ENCODE measurements at places on chromosomes 4 and X.

GRCh38 chr4:185559915-185560281 is 24.6 kb upstream of the PDLIM3 start:
- DNase-seq: peak; percentile 10

GRCh38 chrX:69060631-69061408 is 104.4 kb downstream of the PJA1 start:
- no peak for DNase-seq

- DNase-seq: no peak
Observed at GRCh38 chrX:73863852-73864251, 300.9 kb downstream of the CHIC1 start.

DNA sequence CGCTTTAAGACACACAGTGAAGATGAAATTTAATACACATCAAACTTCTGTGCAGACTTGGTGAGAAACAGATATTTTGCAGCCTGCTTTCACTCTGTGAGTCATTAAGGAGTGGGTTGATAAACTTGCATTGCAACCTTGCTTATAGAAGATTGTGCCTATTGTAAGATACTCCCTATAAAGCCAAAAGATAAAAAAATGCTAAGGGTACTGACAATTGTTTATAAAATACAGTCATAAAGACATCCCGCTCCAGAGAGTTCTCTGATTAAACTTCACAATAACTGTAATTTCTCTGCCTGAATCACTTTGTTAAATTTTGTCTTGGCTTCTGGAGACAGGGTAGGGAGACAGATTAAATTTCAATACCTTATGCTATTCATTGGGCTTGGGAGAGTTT is 49.1 kb downstream of the GALNT7 start:
- DNase-seq: peak; percentile 26

DNA sequence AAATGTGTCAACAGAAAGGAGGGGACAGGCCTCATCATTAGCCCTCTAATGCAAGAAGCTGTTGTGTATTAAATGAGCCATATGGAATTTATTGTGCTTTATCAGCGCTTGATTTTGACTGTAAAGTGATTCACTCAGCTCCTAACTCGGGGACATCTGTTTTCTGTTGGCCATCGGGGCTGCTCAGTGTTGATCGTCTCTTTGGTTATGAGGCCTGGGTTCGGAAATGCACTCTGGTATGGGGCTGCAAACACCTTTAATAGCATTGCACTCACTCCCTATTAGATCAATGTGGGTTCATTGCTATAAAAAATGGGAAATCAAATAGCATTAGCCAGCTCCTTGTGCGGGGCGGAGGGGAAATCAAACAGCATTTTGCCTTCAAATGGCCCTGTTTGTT is 6.4 kb downstream of the ARX start:
- no peak for DNase-seq

GRCh38 chrX:7117587-7117986 is 29.9 kb upstream of the STS start:
- no peak for DNase-seq

DNA sequence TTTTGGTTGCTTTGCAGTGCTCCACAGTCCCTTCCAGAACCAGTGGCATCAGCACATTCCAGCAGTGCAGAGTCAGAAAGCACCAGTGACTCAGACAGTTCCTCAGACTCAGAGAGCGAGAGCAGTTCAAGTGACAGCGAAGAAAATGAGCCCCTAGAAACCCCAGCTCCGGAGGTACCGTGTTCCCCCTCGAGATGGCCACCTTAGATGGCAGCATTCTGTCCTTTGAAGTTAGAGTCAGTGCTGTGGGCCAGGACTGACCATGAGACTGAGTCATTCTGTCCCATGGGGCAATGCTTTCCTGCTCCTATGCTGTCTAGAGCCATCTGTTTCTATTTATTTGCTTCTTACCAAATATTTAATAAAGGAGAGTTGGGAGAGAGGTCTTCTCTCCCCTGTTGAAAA is 112.3 kb downstream of the KLHL8 start:
- DNase-seq: peak; percentile 83

DNA sequence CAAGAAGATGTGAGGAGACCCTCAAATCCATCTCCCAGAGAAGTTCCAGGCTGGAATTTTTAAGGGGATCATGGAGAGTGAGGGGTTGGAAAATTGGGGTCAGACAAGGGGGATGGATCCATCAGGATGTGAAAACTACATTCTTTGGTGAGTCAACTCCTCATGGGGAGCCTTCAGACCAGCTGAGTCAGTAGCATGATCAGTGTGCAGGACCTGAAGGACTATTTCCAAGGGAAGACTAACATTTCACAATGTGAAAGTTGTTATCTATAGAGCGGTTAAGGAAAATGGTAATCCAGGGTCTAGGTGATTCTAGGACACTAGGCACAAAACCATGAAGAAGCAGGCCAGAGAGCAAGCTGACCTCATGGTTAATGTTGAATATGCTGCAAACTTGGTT is 38.6 kb upstream of the CEP135 start:
- peak; percentile 6 for DNase-seq

- DNase-seq: no peak
Observed at GRCh38 chrX:153938226-153938786, 3.5 kb upstream of the NAA10 start.

DNA sequence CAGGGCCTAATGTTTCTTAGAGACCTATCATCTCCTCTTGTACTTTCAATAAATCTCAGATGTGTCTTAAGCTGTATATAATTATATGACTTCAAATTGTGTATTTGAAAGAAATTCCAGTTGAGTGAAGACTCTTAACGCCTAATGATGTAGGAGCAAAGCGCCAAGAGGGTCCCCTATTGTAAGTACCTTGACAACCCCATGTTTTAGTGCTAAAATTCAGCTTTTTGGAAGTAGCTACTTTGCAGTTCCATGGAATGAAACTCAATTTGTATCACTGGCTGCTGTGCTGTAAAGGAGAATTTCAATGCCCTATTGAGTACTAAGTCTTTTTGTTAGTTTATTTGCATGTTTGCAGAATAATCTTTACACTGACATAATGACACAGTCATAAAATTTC is 1826.6 kb upstream of the AGA start:
- DNase-seq: no peak

- DNase-seq: no peak
Observed at GRCh38 chr4:61440321-61440720, 240.2 kb downstream of the ADGRL3 start.

- DNase-seq: peak; percentile 44
Observed at GRCh38 chrX:150547375-150548115, 20.9 kb upstream of the MTM1 start.

GRCh38 chr4:125992891-125993290 is 678.1 kb downstream of the FAT4 start:
- DNase-seq: no peak

- DNase-seq: no peak
Observed at GRCh38 chr4:124018383-124019317, 622.1 kb downstream of the SPRY1 start.

GRCh38 chr4:38153387-38153760 is 193.2 kb downstream of the PTTG2 start:
- no peak for DNase-seq

DNA sequence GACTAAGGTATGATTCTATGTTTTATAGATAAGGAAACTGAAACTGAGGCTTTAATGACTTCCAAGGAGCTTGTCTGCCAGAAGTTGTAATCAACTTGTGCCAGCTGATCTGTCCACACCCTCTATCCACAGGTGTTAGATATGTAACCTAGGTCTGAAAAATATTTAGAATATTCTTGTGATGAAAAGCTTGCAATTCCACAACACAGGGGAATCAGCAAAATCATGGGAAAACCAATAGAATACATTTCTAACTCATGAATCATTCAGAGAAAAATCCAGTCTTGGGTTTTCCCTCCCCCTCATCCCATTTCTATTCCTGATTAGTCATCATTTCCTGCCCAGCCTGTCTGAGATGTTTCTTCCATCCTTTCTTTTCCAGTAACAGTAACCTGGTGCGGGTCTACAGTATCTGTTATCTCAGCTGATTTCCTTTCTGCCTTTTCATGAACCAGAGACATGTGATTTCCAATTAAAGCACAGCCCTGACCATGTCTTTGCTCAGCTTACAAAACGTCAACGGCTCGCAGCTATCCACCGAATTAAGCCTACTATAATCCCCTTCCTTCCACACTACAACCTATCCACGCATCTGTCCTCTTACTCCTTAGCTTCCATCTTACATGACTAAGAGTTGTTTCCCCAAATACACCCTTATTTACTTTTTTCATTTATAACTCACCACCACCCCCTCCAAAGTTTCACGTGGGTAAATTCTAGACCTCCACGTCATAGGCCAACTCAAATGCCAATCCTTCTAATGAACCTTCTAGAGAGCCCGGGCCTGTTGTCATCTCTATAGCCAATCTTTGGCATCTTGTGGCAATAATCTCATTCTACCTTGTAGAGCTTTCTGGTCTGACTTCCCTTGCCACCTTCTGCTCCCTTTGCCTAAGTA is 961 bp upstream of the NOCT start:
- peak; percentile 95 for DNase-seq

GRCh38 chr4:157045507-157046127 is 30.3 kb upstream of the GLRB start:
- peak; percentile 76 for DNase-seq

- DNase-seq: no peak
Observed at GRCh38 chr4:30518211-30518610, 202.0 kb upstream of the PCDH7 start.

DNA sequence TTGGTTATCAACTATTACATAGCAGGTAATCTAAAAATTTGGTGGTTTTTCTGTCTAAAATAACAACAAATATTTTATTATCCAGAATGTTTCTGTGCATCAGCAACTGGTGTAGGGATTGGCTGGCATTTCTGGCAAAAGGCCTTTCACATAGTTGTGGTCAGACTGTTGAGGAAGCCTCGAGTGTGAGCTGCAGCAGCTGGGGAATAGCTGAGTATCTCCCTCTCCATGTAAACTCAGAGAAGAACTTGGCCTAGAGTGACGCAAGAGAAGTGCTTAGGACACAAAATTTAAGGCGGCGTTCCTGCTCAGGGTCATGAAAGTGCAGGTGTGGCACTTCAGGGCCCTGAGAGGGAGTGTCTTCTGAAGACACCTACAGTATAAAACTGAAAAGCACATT is 558.9 kb downstream of the SPOCK3 start:
- peak; percentile 18 for DNase-seq

GRCh38 chrX:105475801-105476200 is 255.3 kb upstream of the TEX13A start:
- DNase-seq: no peak

DNA sequence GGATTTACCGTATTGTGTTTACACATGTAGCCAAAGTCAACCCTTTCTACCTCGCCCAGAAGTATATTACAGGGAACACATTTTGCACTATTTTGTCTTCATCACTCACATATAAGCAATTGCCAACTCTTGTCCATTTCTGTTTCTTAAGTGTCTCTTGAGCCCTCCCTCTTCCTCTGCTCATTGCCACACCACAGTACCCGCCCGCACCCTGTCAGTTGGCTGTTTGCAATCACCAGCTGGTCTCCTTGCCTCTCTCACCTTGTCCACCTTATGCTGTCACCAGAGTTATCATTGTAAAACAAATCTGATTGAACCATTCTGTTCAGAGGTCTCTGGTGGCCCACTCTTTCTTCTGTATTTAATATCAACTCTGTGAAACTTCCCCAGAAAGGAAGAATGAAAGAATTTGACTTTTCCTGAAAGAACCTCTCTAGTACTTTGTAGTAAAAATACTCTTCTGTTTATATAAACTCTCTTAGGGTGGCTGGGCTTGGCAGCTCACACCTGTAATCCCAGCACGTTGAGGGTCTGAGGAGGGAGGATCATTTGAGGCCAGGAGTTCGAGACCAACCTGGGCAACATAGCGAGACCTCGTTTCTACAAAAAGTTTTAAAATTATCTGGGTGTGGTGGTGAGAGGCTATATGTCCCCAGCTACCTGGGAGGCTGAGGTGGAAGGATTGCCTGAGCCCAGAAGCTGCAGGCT is 50.2 kb downstream of the ING2 start:
- DNase-seq: no peak

DNA sequence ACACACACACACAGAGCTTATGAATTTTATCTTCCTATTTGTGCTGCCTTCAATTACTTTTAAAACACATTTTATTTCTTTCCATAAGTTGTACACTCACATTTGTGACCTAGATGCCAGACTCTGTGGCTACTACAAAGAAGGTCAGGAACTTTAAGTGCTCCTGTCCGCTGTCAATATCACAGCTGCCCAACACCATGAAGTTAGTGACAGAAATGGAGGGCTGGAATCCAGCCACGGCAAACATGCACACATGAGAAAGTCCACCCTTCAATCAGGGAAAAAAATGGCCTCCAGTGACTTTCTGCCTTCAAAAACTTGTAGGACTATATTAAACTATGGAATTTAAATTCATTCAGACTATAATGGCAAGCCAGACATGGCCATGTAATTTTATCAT is 334.4 kb upstream of the FSTL5 start:
- DNase-seq: no peak

DNA sequence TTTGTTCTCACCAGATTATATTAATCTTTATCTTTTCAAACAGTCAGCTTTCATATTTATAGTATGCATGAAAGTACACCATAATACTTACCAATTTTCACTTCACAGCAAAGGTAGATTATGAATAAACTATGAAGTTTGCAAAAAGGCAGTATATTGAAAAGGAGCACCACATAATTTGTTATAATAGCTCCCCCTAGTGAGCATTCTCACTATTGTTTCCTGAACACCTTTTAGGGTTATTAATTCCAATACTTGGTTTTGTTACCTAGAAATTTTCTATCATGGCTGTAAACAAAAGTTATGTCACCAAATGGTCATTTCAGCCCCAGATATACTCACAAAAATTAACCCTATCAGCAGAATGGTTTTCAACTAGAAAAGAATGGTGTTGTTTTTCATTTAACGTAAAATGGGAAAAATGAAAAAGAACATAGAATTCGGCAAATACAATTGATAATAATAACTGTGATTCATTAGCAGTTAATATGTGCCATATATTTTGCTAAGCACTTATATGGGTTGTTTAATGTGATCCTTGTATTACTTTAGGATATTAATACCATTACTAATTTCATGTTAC is 30.2 kb upstream of the NKX6-1 start:
- DNase-seq: peak; percentile 42

- no peak for DNase-seq
Observed at GRCh38 chr4:152117933-152118507, 357.2 kb upstream of the GATB start.

GRCh38 chr4:133151691-133152329 is 2.7 kb downstream of the PCDH10 start:
- no peak for DNase-seq

GRCh38 chr4:11632483-11632882 is 203.8 kb upstream of the HS3ST1 start:
- DNase-seq: no peak

GRCh38 chr4:38082021-38082420 is 121.8 kb downstream of the PTTG2 start:
- DNase-seq: no peak

GRCh38 chr4:117249333-117249732 is 164.0 kb upstream of the TRAM1L1 start:
- DNase-seq: no peak

GRCh38 chrX:82092307-82092706 is 890.4 kb downstream of the SH3BGRL start:
- DNase-seq: no peak

DNA sequence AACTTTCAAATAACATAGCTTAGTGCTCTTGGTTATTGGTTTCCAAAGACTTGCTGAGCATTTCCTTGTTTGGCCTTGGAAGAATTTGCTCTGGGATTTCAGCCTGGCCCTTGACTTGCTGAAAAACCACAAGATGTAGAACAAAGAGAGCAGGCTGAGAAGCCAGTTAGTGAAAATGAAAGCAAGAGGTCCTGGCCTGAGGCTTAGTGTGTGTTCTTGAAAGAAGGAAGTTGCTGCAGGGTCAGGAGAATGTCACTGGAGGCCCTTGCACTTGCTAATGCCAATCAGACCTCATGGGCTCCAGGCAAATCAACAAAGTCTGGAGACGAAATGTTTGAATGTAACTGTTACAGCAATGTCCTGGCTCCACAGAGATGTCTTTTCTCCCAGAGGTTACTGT is 79.4 kb downstream of the SYNPO2 start:
- DNase-seq: peak; percentile 55
